ENCODE measurements at places on chromosomes 2 and 18. TPM values are rescaled to one million over a fixed set of nuclear protein-coding genes. Genes with fewer than 3 reads are reported as not detected.

- H3K4me1 ChIP-seq, result no peaks in the 10 kb centered on the region
- no peaks in the 10 kb centered on the region for H3K36me3 ChIP-seq
- no peak overlapping the region for H3K4me3 ChIP-seq
- no peak overlapping the region for H3K27ac ChIP-seq
- H3K27me3 ChIP-seq, result no peaks in the 10 kb centered on the region
Observed at GRCh38 chr2:32904074-32904473, 42.7 kb upstream of the LTBP1 start.

GRCh38 chr2:1041012-1041805, 90.6 kb downstream of the SNTG2 start:
- H3K36me3 ChIP-seq, result no peaks in the 10 kb centered on the region
- DNase-seq, result no peak
- H3K4me3 ChIP-seq, result no peak overlapping the region
- H3K4me1 ChIP-seq, result no peaks in the 10 kb centered on the region
- no peak overlapping the region for H3K27ac ChIP-seq
- no peaks in the 10 kb centered on the region for H3K27me3 ChIP-seq

MAP3K19 gene
- not detected for total RNA-seq

- no peaks in the 10 kb centered on the region for H3K36me3 ChIP-seq
- H3K27ac ChIP-seq, result no peak overlapping the region
- no peak for DNase-seq
- H3K4me3 ChIP-seq, result no peak overlapping the region
Observed at GRCh38 chr2:180728928-180729559, 251.4 kb upstream of the UBE2E3 start.

DNA sequence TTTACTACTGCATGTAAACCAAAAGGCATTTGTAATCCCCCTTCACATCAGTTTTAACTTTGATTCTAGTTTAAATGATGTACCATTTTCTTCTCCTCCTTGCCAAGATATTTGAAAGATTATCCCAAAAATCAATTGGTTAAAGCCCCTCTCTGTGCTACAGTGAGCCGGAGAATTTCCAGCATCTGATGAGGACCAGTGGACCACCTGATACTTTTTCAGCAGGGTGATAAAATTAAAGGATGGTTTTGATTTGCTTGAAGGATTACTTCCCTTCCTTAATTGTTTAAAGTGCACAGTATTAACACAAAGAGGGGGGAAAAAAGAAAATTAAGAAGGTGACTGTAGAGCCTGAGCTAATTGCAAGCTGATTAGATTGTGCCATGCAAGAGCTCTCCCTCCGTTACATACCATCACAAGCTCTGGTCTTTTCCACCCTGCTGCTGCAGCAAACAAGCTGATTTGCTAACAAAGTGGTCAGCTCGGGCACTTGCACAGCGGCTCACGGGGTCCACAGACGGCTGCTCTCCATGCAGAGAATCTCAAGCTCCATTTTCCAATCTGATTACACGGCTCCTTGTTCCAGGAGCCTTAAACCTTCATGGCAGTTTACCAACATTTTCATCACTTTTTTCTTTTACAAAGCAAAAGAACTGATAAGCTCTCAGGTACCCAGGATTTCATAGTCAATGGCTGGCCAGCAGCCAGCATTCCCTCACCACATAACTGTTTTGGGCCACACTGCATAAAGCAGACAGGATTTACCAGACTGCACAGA, 22.1 kb downstream of the FIGN start:
- H3K4me1 ChIP-seq, result no peaks in the 10 kb centered on the region
- no peaks in the 10 kb centered on the region for H3K36me3 ChIP-seq
- no peak overlapping the region for H3K27ac ChIP-seq

- H3K4me3 ChIP-seq, result no peak overlapping the region
- DNase-seq, result no peak
- H3K36me3 ChIP-seq, result no peaks in the 10 kb centered on the region
Observed at GRCh38 chr2:16409006-16409390, 256.6 kb downstream of the CYRIA start.

GRCh38 chr2:171923206-171923605, 945 bp downstream of the HAT1 start:
- H3K4me1 ChIP-seq, result no peaks in the 10 kb centered on the region
- peak overlapping the region; percentile 90 for H3K27ac ChIP-seq
- no peak for DNase-seq
- peak overlapping the region; percentile 95 for H3K4me3 ChIP-seq
- no peaks in the 10 kb centered on the region for H3K36me3 ChIP-seq
- no peaks in the 10 kb centered on the region for H3K27me3 ChIP-seq

BOLL gene
- total RNA-seq, result not detected

GRCh38 chr2:16756831-16757644, 91.4 kb upstream of the CYRIA start:
- H3K36me3 ChIP-seq, result no peaks in the 10 kb centered on the region
- H3K27me3 ChIP-seq, result no peaks in the 10 kb centered on the region
- DNase-seq, result peak; percentile 77
- H3K27ac ChIP-seq, result no peak overlapping the region

DNA sequence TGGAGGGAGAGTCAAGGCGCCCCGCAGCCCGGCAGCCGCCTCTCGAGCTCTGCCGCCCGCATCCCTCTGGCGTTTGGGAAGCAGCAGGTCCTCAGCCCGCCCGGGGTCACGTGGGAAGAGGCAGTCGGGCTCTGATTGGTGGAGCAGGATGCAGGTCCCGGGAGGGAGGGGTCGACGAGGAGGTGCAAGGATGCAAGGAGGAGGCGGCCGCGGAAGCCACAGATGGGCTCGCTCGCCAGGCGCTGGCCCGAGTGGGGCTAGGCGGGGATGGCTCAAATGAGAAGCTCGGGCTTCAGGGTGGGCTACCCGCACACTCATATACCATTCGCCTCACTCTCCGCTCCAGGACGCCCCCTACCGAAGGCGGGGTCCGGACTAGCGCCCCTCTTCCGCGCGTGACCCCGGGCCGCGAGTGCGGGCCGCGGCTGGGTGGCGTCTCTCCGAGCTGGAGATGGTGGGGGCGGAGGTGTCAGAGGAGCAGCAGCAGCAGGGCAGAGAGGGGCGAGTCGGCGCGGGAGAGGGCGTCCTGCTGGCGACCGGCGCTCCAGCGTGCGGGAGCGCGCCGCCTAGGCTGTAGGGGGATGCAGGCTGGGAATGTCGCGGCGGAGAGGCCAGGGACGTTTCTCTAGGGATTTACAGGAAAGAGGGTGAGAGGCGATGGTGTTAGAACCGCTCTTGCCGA, at the start of gene TMEFF2:
TMEFF2 (minus strand) TSS at position 68 of the 682 bp plus-strand sequence. CDS start 409 bp downstream, outside the sequence.
- peaks cover 28% of the 10 kb centered on the region for H3K4me1 ChIP-seq
- peak within 1 kb of the TSS; percentile 33 for H3K4me3 ChIP-seq
- no peak within 1 kb of the TSS for H3K27ac ChIP-seq
- DNase-seq, result peak; percentile 77

KYNU gene
- total RNA-seq, result 0.52 TPM

- H3K4me1 ChIP-seq, result peaks cover 21% of the 10 kb centered on the region
- peak overlapping the region; percentile 6 for H3K27ac ChIP-seq
- H3K4me3 ChIP-seq, result no peak overlapping the region
- H3K36me3 ChIP-seq, result no peaks in the 10 kb centered on the region
Observed at GRCh38 chr18:10036479-10036878, 122.7 kb downstream of the VAPA start.

C2orf78 gene
- not detected for total RNA-seq

DNA sequence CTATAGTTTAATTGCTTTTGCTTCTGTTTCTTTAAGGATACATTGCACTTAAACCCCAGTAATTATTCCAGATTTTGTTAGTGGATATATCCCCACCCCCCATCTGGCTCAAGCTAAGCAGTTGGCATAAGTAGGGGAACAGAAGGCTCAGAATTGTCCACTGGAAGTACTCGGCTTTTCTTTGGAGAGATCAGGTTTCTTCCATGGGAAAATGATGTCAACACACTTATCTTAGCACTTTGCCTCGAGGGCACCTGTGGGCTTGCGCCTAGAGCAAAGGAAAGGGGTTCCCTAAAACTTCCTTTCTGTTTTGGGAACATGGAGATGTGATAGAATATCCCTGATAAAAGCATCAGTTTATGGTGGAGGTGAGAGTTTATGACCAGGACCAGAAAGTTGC, 130.6 kb downstream of the FMNL2 start:
- H3K4me3 ChIP-seq, result no peak overlapping the region
- no peaks in the 10 kb centered on the region for H3K36me3 ChIP-seq
- no peaks in the 10 kb centered on the region for H3K4me1 ChIP-seq
- H3K27me3 ChIP-seq, result no peaks in the 10 kb centered on the region
- DNase-seq, result no peak

ALPG gene
- not detected for total RNA-seq

GRCh38 chr2:40242315-40242714, 209.6 kb downstream of the SLC8A1 start:
- H3K27me3 ChIP-seq, result no peaks in the 10 kb centered on the region
- H3K27ac ChIP-seq, result no peak overlapping the region
- no peak for DNase-seq
- H3K4me1 ChIP-seq, result peaks cover 33% of the 10 kb centered on the region
- no peak overlapping the region for H3K4me3 ChIP-seq

- H3K27me3 ChIP-seq, result no peaks in the 10 kb centered on the region
- no peak overlapping the region for H3K4me3 ChIP-seq
- H3K4me1 ChIP-seq, result no peaks in the 10 kb centered on the region
- no peak overlapping the region for H3K27ac ChIP-seq
- H3K36me3 ChIP-seq, result no peaks in the 10 kb centered on the region
Observed at GRCh38 chr2:86648681-86649080, 25.0 kb upstream of the RNF103 start.

DNA sequence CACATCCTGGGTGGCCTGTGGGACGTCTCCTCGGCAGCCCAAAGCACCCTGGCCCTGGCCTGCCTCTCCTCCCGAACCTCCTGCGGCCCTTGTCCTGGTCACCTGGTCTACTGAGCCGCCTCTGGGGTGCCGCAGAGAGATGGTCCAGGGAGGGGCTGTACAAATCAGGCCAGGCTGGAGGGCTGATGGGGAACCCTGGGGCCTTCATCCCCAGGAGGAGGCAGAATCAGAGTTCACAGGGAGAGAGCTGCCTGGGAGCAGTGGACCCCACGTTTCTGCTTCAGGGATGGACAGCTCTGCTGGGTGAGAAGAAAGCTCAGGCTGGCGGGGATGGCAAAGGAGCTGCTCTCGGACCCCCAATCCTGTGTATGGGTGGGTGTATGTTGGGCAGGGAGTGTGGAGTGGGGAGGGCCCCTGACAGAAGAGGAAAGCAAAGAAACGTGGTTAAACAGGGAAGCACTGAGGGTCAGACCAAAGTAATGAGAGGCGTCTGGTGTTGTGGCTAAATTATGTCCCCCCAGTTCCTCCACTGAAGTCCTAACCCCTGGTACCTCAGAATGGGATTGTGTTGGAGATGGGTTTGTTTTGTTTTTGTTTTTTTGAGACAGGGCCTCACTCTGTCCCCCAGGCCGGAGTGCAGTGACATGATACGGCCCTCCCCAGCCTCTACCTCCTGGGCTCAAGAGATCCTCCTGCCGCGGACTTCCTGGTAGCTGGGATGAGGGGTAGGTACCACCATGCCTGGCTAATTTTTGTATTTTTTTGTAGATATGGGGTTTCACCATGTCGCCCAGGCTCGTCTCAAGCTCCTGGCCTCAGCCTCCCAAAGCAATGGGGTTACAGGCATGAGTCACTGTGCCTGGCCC, 73.4 kb upstream of the SMAD7 start:
- H3K4me3 ChIP-seq, result no peak overlapping the region
- H3K4me1 ChIP-seq, result no peaks in the 10 kb centered on the region
- H3K36me3 ChIP-seq, result no peaks in the 10 kb centered on the region
- no peaks in the 10 kb centered on the region for H3K27me3 ChIP-seq

DNA sequence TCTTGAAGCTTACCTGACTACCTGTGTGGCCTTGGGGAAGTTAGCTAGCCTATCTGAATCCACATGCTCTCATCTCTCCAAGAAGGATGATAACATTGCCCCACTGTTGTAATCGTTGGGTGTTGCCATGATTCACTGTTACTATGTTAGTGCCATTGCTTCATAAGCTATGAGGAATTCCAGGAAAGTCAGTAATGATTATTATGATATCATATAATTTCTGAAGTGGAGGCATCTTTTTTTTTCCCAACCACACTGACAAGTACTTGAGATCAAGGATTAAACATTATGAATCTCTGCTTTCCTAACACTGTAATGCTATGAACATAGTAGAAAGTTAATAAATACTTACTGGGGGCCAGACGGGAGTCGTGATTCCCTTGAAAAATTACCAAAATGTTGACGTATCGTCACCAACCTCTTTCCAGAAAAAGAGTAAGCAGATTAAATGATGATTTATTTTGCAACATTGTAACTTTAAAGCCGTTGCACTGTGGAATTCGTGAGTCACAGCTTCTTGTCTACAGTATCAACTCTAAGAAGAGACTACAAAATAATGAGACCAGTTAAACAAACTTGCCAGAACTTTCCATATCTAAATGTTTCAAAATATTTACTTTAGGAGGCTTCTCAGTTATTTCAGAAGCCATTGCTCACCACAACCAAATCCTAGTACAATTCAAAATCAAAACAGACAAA, 459.9 kb downstream of the PIK3C3 start:
- no peaks in the 10 kb centered on the region for H3K27me3 ChIP-seq
- peak; percentile 66 for DNase-seq
- H3K4me1 ChIP-seq, result no peaks in the 10 kb centered on the region
- no peak overlapping the region for H3K4me3 ChIP-seq
- no peaks in the 10 kb centered on the region for H3K36me3 ChIP-seq
- H3K27ac ChIP-seq, result peak overlapping the region; percentile 31

- H3K27ac ChIP-seq, result no peak overlapping the region
- no peak for DNase-seq
- no peak overlapping the region for H3K4me3 ChIP-seq
- H3K4me1 ChIP-seq, result no peaks in the 10 kb centered on the region
- no peaks in the 10 kb centered on the region for H3K27me3 ChIP-seq
- no peaks in the 10 kb centered on the region for H3K36me3 ChIP-seq
Observed at GRCh38 chr2:123816203-123816602, 208.9 kb upstream of the CNTNAP5 start.

DNA sequence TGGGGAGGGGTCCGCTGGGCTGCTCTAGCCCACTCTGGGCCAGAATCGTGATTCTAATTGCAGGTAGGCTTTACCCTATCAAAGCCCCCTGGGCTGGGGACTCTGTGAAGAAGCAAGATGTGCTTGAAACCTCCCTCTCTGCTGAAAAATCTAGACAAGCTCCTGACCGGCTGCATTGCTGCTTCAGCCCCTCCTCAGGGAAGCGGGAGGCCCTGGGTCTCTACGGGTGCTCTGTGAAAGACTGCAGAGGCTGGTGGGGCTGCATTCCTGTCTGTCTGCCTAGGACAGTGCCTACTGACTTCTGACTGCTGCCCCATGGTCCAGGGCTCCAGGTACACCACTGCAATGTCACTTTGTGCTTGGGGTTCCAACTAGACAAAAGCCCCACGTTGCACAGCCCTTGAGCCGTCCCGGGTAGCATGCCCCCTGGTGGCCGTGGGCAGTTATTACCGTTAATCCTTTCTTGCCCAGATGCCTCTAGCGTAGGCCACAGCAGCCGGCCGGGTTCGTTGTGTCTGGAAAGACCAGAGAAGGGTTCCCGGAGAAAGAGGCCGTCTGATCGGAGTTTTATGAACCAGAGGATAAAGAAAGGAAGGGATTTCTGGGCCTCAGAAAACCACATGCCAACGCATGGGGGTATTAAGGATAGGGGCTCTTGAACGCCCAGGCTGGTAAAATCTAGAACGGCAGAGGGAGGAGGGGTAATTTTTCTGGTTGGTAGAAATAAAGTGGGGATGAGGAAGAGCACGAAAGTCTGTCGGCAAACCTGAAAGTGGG, 15.9 kb upstream of the C1QL2 start:
- H3K4me1 ChIP-seq, result no peaks in the 10 kb centered on the region
- DNase-seq, result no peak
- H3K4me3 ChIP-seq, result no peak overlapping the region
- H3K27ac ChIP-seq, result no peak overlapping the region
- H3K27me3 ChIP-seq, result no peaks in the 10 kb centered on the region

GRCh38 chr2:26359886-26360473, 13.4 kb upstream of the ADGRF3 start:
- no peaks in the 10 kb centered on the region for H3K4me1 ChIP-seq
- no peak for DNase-seq
- H3K36me3 ChIP-seq, result no peaks in the 10 kb centered on the region

NOTO gene
- not detected for total RNA-seq

GRCh38 chr2:151071382-151071781, 190.3 kb downstream of the RBM43 start:
- no peaks in the 10 kb centered on the region for H3K36me3 ChIP-seq
- H3K4me1 ChIP-seq, result no peaks in the 10 kb centered on the region
- H3K4me3 ChIP-seq, result no peak overlapping the region
- DNase-seq, result no peak
- no peak overlapping the region for H3K27ac ChIP-seq

Data from right atrium auricular region (tissue), 2 donors.